ENCODE measurements at places on chromosomes 16 and 17. TPM values are rescaled to one million over a fixed set of nuclear protein-coding genes. Genes with fewer than 3 reads are reported as not detected.
A peak's percentile ranks its signal among the peaks of the same experiment; 100 is the strongest.

CES3 gene
- 0.23 TPM for polyA plus RNA-seq

ZNF771 gene
- polyA plus RNA-seq: 6.8 TPM

CLDN6 gene
- polyA plus RNA-seq: 0.24 TPM

ZNF469 gene
- polyA plus RNA-seq: 6.2 TPM

CCL16 gene
- 0.35 TPM for polyA plus RNA-seq

C1QBP gene
- 109 TPM for polyA plus RNA-seq

OR4D1 gene
- polyA plus RNA-seq: not detected

WFIKKN1 gene
- polyA plus RNA-seq: 0.60 TPM

CHRNE gene
- 0.53 TPM for polyA plus RNA-seq

MPV17L gene
- 3.2 TPM for polyA plus RNA-seq

ADAP2 gene
- polyA plus RNA-seq: 6.2 TPM

GRCh38 chr17:57940653-57941329, 14.4 kb downstream of the CUEDC1 start:
- peak; percentile 60 for DNase-seq

- DNase-seq: no peak
Measured at GRCh38 chr16:53991754-53992378, 287.9 kb downstream of the FTO start.

DNA sequence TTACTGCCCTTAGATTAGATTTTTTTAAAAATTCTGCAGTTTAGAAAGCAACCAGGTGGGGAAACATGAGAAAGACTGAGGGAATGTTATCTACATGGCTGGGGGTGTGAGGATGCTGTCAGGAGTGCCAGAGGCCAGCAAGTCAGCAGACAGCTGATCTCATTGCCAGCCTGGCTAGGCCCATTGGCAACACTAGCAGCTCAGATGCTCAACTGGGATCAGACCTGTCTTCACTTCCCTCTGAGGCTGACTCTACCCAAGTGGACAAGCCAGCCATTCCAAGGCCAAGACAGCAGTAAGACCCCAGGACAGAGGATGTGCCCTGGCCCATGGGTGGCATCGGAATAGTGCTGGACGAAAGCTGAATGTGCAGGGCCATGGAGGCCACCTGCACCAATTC, 96.2 kb downstream of the TMEM132E start:
- DNase-seq: no peak

- no peak for DNase-seq
Measured at GRCh38 chr17:36510636-36511035, 24.0 kb downstream of the MYO19 start.

GRCh38 chr17:75697651-75698291, 23.5 kb upstream of the ITGB4 start:
- DNase-seq: no peak

- no peak for DNase-seq
Measured at GRCh38 chr17:3998436-3998835, 34.2 kb upstream of the ATP2A3 start.

DNA sequence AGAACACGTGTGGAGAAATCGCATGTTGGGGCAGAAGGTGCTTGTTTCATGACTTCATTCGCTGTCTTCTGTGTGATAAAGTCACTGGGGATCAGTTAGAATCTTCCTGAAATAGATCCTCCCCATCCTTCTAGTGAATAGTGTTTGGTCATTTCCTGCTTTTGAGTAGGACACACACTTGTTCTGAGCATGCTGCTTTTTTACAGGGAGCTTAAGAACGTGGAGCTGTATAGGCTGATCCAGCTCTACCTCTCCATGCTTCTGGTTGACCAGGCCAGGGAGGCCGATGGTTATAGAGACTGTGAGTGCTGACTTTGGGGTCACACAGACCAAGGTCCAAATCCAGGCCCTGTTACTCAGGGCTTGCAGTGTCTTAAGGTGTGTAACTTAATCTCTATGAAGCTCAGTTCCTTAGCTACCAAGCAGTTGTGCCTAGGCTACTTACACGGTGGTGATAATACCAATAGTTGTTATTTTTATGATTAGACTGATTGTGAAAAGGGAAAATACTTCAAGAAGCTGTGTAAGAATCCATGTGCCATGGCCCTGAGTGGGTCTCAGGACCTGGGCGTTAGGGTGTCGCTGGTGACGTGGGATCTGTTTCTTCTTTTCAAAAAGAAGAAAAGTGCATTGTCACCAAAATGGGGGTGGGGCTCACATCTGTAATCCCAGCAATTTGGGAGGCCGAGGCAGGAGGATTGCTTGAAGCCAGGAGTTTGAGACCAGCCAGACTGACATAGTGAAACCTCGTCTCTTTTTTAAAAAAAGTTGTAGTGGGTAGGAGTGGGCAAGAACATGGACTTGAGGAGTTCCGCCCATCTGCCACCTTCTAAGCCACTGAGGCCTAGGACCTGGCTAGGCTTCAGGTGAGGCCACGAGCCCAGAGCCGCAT, 64.1 kb upstream of the LGALS9 start:
- DNase-seq: peak; percentile 75

GRCh38 chr17:58092101-58092796, 9.0 kb downstream of the DYNLL2 start:
- DNase-seq: no peak

- DNase-seq: no peak
Measured at GRCh38 chr17:82321947-82322466, 4.6 kb upstream of the CD7 start.

GRCh38 chr17:76266244-76266938, 1.2 kb downstream of the UBALD2 start:
- peak; percentile 50 for DNase-seq

- no peak for DNase-seq
Measured at GRCh38 chr17:28130472-28130871, 88.0 kb downstream of the NLK start.

DNA sequence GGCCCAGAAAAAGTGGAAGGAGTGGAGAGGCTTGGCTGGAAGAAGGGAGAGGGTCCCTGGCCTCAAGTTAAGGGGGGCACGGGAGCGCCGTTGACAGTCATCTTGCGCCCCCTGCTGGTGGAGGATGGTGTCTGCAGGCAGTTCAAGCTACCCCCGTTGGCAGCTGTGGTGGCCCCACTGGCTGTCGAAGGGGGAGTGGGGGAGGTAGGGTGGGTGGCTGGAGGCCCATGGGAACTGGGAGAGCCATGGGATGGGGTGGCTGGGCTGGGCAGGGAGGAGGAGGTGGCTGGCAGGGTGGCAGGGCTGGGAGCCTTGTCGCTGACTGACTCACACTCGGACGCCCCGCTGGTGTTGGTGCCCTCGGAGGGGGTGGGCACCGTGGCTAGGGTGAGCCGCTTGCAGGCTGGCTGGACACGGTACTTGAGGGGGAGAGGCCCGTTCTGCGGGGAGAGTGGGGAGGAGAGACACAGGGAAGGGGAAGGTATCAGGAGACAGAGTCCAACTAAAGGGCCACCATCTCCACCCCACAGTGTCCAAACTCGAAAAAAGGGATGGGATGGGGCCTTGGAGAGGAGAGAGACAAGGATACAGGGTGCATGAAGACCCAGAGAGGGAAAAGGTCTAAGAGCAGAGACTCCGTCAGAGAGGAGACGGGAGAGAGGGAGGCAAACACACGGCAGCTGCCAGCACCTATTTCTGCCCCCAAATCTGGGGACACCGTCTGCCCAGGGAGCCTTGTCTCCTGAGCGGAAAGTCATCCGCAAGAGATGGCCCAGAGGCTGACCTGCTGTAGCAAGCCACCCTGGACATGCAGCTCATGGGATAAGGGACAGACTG, 5.2 kb downstream of the CISD3 start:
- DNase-seq: peak; percentile 63

DNA sequence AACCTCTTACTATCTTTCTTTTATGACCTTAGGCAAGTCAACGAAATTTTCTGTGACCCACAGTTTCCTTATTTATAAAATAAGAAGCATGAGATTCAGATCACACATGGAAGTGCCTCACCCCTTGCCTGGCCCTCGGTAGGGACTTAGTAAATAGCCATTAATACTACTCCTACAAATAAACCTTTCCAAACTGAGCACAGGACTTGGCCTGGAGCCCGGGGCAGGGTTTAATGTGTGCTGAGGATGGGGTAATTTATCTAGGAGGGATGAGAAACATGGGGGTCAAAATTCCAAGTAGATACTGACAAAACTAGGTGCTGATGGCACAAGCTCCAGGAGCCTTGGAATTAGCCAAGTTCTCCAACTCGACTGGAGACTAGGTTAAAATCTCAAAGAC, 35.0 kb downstream of the PITPNC1 start:
- no peak for DNase-seq

GRCh38 chr16:48335961-48336360, 49.3 kb downstream of the SIAH1 start:
- no peak for DNase-seq

DNA sequence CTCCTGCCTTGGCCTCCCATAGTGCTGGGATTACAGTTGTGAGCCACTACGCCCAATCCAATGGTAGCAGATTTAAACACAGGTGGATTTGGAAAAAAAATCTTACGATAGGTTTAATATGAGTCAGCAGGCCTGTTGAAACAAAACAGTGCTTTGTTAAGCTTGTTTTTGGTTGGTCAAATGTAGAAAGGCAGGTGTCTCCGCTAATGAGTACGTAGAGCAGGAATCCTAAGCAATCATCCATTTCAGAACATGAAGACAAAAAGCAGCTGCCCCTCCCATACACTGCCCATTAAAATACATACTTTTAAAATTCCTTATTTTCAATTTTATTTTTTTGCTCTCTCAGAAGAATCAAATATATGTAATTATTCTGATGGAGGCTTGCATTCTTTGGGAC, 1.9 kb upstream of the WWOX start:
- no peak for DNase-seq

DNA sequence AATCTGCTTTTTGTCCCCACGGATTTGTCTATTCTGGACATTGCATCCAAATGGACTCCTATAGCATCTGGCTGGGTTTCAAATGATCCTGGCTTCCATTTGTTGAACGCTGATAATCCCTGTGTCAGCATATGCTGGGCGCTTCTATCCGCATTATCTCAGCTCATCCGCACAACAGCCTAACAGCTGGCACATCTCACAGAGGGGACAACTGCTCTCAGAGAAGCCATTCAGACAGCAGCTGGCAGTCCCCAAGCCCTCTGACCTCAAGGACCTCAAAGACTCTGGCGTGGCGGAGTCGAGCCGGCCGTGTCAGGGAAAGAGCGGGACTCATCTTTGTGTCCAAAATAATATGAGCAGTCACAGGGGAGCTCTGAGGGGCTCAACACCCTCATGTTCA, 82.3 kb downstream of the NT5M start:
- DNase-seq: peak; percentile 85

DNA sequence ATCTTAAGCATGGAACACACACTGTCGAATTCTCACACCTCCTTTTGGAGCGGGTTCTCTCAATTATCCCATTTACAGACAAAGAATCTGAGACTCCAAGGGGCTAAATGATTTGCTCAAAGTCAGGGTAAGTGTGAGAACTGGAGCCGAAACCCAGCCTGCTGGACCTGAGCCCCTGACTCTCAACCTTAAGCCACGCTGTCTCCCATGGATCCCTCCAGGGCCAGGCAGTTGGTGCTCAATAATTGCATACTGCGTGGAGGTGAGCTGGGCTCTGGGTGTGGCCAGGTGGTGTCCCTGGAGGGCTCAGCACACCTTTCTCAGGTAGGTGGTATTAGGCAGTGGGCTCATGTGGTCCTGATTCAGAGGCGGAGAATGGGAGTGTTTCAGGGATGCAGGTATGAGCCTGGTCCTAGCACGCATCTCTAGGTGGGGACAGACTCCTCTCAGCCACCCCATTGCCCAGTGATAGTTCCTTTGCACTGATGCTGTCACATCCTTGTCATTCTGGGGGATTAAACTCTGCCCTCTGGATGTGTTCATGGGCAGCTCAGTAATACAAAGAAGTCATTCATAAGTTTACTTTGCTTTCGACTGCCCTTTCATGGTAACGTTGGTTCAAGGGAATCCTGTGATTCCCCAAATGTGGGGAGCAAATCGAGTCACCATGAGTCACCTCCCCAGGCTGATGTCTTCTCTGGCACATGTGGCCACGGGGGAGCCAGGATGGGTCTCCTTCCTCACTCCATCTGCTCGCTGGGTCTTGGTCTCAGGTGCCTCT, 399.5 kb upstream of the TNRC6C start:
- no peak for DNase-seq

DNA sequence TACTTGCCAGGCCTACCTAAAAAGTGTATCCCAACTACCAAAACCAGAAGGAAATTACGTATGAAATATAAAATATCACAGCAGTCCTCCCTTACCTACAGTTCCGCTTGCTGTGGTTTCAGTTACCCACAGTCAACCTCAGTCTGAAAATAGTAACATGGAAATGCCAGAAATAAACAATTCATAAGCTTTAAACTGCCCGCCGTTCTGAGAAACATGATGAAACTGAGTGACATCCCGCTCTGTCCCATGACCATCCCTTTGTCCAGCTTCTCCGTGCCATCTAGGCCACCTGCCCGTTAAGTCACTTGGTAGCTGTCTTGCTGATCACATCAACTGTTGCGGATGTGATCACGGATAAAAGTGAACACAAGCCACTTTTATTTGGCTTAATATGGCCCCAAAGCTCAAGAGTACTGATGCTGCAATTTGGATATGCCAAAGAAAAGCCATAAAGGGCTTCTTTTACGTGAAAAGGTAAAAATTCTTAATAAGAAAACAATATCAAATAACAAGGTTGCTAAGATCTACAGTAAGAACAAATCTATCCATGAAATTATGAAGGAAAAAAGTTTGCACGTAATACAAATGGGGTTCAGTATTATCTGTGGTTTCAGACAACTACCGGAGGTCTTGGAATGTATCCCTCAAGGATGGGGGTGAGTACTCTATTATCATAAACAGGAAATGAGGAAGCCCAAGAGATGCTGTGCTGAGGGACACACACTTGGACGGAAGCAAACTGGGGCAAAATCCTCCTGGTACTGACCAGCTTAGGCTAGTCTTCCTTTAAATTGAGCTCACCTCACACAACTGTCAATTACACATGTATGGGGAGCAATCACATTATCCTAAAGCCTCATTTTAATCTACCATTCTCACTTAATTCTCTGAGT, 8.2 kb downstream of the USP22 start:
- DNase-seq: no peak

DNA sequence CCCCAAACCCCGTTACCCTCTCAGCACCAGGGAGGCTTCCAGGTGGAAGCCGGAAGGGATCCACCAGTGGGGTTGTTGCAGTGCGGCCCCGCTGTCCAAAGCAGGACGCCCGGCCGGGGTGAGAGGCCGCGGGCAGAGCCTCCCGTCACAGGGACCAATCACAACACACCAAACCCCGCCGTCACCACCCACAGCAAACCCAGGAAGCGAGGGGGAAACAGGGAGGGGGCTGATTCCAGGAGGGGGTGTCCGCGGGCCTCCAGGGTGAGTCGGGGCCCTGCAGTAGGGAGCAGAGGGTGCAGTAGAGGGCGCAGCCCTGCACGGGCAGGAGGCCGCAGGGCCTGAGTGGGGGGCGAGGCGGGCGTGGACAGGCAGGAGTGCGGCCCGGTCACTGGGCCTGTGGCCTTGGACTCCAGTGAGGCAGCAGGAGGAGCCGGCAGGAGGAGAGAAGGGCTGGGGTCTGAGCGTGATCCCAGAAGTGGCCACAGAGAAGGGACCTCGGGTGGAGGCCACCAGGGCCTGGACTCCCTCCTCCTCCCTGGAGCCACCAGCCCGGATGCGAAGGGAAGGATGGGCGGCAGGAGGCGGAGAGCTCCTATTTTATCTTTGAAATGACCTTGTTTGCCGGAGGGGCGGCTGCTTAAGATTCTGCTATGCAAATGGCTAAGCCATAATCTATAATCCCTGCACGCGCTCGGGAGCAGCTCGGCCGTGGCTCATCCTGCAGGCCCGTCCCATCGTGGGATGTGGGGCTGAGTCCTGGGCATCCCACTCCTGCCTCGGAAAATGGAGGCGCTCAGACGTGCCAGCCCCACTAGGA, 41.5 kb downstream of the ZFPM1 start:
- no peak for DNase-seq

Measured in muscle of leg (tissue), 16 donors.